ENCODE measurements at places on chromosomes 16 and 17.

DNA sequence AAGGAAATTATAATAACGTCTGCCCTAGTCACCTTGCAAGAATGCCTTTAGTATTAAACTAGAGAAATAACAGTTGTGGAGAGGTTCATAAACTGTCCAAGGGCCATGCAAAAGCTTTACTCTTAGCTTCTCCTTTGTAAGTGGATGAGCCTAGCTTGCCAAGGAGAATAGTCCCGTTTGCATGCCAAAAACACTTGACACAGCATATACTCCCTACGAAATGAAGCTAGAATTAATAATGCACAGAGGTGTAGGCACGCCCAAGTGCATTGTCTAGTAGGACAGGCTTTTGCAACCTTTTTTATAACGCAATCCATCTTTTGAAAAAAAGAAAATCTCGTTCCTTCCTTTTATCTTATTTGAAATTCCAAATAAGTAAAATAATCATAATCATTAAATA lies 12.8 kb upstream of the CDRT4 start:
- DNase-seq, result no peak

GRCh38 chr17:68658999-68659780 lies 58.0 kb upstream of the FAM20A start:
- DNase-seq, result no peak

DNA sequence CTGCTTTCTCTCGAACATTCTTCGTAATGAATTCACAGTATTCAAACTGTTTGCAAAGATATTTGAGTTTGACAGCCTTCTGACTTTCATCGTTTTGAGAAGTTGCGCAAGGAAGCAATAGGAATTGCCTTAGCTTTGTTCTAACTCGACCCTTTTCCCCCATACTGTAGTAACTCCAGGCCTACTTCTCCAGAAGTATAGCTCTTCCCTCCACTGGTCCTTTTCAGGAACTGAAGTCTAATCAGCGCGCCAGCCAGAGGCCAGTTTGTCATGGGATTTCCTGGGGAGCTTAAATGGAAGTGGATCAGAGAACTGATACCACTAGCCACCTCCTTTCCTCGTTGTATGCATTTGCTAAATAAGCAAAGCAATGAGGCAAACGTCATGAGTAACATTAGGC lies 27.9 kb downstream of the CDR2 start:
- DNase-seq, result no peak

DNA sequence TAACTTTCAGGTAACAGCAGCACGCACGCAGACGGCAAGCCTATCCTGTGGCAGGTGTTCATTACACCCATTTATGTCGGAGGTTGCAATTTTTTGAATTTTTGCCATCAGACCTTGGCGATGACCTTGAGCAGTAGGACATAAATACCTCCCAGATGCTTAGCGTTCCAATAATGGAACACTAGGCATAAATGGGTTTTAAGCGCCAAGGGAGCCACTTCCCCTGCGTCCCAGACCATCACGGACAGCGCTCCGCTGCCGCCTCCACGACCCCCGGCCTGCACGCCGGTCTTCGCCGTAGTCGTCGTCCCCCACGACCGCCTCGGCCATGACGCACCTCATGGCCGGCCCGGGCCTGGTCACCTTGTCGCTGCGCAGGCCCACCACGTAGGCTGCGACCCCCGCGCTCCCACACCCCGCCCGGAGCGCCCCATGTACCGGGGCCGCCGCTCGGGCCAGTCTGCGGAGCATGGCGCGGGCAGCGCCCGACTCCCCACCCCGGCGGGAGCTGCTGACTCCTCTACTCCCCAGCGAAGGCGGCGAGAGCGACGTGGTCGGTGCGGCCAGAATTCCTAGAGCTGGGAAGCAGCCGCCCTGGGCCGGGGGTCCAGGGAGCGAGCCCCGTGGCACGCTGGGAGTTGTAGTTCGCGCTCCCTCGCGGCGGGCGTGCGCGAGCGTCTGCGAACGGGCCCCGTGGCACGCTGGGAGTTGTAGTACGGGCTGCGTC lies 22.7 kb downstream of the TMEM235 start:
- peak; percentile 63 for DNase-seq

DNA sequence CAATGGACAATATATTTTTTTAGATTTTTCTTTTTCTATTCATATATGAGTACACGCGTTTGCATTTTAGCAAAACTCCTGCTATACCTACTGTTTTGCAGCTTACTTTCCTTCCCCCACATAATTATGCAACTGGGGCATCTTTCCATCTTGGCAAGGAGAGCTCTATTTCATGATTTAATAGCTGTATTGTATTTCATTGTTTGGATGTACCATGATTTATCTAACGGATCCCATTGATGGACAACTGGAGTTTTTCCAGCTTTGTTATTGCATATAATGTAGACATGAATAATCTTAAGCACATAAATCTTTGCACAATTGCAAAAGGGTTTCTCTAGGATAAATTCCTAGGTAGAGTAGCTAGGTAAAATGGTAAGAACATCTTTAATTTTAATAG lies 133.9 kb downstream of the PITPNC1 start:
- DNase-seq, result no peak

DNA sequence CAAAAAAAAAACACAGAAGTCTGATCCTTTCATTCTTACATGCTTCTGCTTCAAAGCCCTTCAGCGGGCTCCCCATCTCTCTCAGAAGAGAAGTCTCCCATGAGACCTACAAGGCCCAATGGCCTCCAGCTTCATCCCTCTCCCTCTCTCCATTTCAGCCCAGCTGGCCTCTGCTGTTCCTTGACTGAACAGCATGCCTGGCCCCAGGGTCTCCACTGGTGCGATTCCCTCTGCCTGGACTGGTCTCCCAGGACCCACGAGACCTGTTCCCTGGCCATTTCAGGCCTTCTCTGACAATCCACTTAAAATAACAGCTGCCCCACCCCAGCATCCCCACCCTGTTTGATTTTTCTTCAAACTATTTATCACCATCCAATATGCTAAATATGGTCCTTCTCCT lies 91.2 kb downstream of the AIPL1 start:
- no peak for DNase-seq

GRCh38 chr16:12742741-12743140 lies 60.9 kb downstream of the CPPED1 start:
- no peak for DNase-seq

- no peak for DNase-seq
Observed at GRCh38 chr17:8267480-8268147, 18.5 kb downstream of the PFAS start.

DNA sequence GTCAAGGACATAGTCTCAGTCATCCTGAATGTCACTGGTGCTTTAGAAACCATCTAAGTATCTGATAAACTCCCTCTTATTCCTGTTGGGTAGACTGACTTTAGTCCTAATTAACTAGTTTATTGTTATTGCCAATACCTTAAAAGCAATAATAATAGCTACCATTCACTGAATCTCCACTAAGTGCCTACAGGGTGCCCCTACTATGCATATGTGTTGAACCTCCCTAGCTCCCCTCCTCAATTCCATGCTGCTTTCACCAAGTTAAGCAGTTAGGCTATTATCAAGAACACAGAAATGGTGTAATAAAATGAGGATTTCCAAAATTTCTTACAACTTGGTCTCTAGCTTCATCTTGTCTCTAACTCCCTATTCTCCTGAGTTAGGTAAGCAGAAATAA lies 87.5 kb upstream of the MTMR4 start:
- no peak for DNase-seq

- DNase-seq, result peak; percentile 41
Observed at GRCh38 chr17:57988301-57989250, 522 bp upstream of the VEZF1 start.

DNA sequence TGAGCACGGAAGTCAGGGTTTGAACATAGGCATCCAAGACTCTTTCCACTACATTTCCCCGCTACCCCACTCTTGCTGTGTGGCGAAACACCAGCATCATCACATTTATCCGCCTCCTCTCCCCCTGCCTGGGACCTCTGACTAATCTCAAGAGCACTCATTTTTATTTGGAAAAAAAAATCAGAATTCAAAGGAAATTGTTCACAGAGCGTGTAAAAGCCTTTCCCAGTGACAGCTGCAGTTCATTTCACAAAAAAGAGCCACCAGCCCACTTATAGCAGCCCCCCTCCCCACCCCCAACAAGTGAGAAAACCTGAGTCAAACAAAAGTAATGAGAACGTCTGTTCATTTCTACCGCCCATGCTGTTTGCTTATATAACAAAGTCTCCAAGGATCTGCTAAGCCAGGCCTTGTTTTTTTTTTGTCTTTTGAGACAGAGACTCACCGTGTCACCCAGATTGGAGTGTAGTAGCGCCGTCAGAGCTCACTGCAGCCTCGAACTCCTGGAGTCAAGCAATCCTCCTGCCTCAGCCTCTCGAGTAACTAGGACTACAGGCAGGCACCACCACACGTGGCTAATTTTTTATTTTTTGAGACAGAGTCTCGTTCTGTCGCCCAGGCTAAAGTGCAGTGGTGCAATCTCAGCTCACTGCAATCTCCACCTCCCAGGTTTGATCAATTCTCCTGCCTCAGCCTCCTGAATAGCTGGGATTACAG lies 48.3 kb upstream of the HAPSTR1 start:
- DNase-seq, result no peak

DNA sequence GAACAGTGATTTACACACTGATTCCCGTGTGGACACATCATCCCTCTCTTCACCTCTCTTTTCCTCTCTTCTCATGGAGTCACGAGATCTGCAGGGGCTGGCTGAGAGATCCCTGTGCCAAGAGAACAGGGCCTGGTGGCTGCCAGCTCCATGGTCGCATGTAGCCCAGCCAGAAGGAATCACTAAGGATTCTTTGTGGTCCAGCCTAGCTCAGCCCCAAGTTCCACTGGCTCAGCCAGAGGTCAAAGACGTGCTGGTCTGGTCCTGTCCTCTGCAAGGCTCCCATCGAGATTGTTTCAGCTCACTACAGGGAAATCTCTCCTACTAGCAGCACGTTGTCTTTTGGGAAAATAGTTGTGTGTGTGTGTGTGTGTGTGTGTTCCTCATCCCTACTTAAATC lies 66.4 kb downstream of the NDEL1 start:
- no peak for DNase-seq

DNA sequence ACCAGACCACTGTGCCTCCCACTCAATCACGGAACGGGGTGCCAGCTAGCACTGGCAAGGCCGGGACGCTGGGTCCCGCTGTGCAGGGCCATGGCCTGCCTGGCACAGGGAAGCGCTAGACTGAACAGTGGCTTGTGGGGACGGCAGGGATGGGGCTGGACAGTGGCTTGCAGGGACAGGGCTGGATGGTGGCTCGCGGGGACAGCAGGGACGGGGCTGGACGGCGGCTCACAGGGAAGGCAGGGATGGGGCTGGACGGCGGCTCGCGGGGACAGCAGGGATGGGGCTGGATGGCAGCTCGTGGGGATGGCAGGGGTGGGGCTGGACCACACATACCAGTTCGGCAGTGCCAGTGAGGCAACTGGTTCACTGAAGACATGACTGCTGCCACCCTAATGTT lies 32.6 kb downstream of the LMF1 start:
- DNase-seq, result no peak

GRCh38 chr16:2236337-2237101 lies at the start of gene DNASE1L2:
Gene DNASE1L2 (plus strand): TSS chr16:2236444. CDS start chr16:2236817, 373 bp downstream.
- no peak for DNase-seq

DNA sequence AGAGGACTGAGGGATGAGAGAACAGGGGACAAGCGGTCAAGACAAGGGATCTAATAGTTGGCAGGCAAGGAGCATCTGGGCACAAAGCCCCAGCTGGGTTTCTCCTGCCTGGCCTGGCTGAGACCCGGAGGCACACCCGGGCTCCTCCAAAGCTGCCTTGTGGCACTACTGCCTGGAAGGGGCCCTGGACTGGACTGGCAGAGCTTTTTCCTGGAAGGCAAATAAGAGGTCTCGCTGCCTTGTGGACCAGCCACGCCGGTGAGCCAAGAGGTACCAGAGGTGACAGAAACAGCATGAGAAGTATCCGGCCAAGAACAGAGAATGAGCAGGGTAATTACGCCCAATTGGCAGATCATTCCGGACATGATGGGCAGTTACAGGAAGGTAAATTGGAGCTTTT lies 64.6 kb downstream of the GTF3C1 start:
- DNase-seq, result no peak

DNA sequence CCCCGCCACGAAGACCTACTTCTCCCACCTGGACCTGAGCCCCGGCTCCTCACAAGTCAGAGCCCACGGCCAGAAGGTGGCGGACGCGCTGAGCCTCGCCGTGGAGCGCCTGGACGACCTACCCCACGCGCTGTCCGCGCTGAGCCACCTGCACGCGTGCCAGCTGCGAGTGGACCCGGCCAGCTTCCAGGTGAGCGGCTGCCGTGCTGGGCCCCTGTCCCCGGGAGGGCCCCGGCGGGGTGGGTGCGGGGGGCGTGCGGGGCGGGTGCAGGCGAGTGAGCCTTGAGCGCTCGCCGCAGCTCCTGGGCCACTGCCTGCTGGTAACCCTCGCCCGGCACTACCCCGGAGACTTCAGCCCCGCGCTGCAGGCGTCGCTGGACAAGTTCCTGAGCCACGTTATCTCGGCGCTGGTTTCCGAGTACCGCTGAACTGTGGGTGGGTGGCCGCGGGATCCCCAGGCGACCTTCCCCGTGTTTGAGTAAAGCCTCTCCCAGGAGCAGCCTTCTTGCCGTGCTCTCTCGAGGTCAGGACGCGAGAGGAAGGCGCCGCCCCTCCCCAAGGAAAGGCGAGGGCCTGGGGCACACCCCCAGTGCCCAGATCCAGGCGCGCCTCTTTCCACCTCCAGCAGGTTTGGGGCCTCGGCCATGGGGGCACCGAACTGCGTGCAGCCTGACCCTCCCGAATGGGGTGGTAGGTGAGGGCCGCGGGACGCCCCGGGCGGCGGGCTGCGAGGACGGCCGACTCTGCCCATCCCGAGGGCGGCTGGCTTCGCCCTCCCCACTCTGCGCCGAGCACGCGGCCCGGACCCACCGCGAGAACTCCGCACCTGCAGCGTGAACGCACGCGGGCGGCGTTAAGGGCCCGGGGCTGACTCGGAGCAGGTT lies 664 bp downstream of the HBQ1 start:
- peak; percentile 72 for DNase-seq

DNA sequence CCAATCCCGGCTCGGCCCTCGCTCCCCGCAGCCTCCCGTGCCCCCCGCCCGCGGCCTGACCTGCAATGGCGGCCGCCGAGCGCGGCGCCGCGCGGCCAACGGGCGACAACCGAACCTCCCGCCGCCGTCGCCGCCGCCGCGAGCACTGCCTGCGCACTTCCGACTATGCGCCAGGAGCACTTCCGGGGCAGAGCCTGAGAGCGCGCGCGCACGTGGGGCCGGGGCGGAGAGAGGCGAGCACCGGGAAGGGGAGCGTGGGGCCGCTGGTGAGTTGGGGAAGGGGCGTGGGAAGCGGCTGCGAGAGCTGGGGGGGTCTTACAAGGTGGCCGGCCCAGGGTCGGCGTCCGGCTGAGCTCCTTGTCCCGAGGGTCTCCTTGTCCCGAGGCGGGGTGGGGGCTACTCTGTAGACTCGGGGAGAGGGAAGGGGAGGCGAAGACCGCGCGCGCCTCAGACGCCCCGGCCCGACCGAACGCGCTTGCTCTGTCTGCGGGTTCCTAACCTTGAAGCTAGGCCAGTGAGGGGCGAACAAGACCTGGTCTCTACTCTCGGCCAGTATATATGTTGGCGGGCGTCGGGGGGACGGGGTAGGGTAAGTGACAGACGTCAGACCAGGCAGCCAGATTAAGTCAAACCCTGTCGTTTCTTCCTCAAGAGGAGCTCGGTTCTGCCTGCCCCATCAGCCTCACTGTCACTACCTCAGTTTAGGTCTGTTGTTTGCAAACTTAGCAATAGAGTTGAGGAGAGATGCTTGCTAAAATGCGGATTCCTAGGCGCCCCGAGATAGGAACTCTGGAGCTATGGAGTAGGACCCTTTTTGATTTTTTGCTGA lies at the start of the genes CHTF8 and UTP4:
Gene CHTF8 (minus strand): TSS at position 165 of the 829 bp plus-strand sequence. CDS start 11,130 bp downstream, outside the sequence.
Gene UTP4 (plus strand): TSS at position 226 of the 829 bp plus-strand sequence. CDS start 811 bp downstream, outside the sequence.
- DNase-seq, result peak; percentile 79

Measured in stimulated activated CD4-positive, alpha-beta T cell treated with anti-CD3 and anti-CD28 coated beads, TNF-alpha, amount 100 ng/mL, for 4 hours (primary cell).